ENCODE measurements at places on chromosomes 13 and 19. TPM values are rescaled to one million over a fixed set of nuclear protein-coding genes. Genes with fewer than 3 reads are reported as not detected.
A peak's percentile ranks its signal among the peaks of the same experiment; 100 is the strongest.

- no peak for DNase-seq
Measured at GRCh38 chr19:7554990-7555864, 19.7 kb downstream of the PNPLA6 start.

DNA sequence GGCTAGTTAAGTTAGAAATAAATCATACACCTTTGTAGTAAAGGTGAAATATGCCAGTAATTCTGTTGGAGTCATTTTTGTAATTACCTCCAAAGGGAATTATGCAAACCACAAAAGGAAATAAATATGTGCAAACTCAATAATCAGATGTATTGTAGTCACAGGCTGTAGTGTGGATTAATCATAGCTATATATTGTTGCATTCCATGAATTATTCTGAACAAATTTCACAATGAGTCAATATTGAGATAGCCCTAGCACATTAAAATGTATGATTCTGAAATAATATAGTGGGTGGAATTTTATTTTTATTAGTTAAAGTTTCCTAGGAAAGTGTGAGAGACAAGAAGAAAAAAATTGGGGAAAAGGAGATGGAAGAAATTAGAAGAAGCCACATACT is 790.5 kb upstream of the PCDH20 start:
- DNase-seq = no peak

DNA sequence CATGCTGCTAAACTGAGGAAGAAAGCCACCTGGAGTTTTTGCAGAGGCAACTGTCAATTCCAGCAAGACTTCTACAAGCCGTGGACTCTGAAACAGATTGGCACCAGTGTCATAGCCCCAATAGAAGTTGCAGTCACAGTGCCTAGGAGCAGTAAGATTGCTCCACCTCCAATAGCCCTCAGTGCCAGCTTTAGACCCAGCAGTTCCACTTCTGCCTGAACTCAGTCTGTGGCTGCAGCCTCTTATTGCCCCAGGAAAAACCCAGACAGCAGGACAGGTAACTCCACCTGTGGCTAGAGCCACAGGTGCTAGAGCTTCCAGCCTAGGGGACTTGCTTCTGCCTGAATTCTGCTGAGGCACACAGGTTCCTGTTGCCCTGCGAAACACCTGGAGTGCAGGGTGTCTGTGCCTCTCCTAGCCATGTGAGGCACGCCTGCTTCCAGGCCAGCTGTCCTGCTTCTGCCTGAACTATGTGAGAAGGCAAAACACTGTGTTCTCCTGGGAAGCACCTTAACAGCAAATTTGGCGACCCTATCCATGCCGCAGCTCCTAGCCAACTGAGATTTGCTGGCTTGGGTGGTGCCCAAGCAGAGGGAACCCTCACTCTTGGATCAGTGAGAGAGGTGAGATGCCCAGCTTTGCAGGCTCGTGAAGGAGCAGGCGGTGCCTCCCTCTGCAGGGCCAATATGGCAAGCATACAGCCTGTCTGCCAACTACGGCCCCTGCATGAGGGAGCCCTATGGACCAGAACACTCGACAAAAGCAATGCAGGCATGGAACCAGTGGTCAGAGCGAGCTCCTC is 607.6 kb downstream of the PCDH17 start:
- no peak for DNase-seq

GRCh38 chr19:15280915-15281683 is 48.9 kb upstream of the EPHX3 start:
- peak; percentile 82 for DNase-seq

DNA sequence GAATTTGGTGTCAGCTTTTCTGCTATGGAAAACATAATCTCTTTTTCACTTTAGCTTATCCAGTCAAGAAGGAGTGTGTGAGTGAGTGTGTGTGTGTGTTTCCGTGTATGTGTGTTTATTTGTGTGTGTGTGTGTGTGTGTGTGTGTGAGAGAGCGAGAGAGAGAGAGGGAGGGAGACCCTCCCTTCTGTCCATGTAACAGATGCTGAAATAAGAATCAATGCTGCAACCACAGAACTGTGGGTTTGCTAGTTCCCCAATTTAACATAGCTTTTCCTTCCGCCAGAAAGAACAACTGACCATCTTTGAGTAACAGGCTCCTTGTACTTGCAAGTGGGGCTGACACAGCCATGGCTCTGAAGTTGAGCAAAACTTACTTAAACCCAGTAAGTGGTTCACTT is 5.2 kb downstream of the LCP1 start:
- DNase-seq = no peak

The ZNF766 gene
- polyA plus RNA-seq = 25.7 TPM

GRCh38 chr13:21884299-21884909 is 213.5 kb downstream of the FGF9 start:
- DNase-seq = no peak

DNA sequence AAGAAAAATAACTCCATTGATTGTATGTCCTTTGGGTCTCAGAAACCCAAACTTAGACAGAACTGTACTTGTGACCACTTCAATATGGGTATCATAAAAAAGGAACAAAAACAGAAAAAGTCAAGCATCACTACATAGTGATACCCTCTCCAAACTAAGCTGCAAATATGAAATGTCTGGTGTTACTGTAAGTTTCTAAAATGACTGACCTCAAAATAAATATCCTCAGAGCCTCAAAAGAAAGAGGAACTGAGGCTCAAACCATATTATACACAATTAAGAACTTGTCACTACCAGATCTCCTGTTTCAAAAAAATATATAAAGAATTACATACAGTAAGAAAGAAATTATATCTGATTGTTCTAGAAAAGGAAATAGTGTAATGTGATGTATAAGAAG is 787.9 kb upstream of the KLHL1 start:
- no peak for DNase-seq

The FUT3 gene
- polyA plus RNA-seq = 0.49 TPM
